ENCODE measurements at places on chromosomes 6 and 20. TPM values are rescaled to one million over a fixed set of nuclear protein-coding genes. Genes with fewer than 3 reads are reported as not detected.

The NDUFAF4 gene
- total RNA-seq: 20.2 TPM

DNA sequence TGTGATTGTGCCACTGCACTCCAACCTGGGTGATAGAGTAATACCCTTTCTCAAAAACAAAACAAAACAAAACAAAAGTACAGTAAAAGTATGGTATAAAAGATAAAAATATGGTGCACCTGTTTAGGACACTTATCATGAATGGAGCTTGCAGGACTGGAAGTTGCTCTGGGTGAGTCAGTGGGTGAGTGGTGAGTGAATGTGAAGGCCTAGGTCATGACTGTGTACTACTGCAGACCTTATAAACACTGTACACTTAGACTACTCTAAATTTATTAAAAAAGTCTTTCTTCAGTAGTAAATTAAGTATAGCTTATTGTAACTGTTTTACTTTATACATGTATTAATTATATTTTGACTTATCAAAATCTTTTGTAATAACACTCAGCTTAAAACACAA, 46.0 kb downstream of the ZFP64 start:
- no peak overlapping the region for H3K27ac ChIP-seq
- H3K27me3 ChIP-seq: no peaks in the 10 kb centered on the region
- H3K4me1 ChIP-seq: no peaks in the 10 kb centered on the region
- no peak overlapping the region for H3K4me3 ChIP-seq

DNA sequence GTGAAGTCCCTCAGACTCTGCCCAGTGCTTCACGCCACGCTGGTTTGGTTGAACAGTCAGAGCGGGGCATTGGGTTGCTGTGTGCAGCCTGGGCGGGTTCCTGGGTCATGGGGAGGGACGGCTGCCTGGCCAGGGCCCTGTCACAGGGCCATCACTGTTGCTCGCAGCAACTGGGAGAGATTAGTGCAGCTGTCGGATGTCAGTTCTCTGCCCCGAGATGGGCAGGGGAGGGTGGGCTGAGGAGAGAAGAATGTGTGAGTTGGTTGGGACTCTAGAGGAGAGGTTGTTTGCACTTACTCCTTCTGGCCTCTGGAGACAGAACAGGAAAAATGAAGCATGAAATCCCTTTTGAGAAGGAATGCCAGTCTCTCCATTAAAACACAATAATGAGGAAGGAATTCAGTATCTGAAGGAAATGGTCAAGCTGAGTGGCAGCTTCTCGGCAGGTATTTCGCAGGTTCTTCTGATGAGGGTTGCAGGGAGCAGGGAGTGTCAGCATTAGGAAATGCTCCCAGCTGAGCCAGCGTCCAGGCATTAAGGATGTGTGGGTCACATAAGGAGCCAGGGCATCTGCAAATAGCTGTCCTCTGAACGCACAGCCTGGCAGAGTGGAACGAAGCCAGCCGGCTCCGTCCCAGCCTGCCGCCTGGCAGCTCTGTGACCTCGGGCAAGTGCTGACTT, 95.9 kb downstream of the SSR1 start:
- H3K27ac ChIP-seq: peak overlapping the region; percentile 65
- no peak overlapping the region for H3K4me3 ChIP-seq
- DNase-seq: no peak
- no peaks in the 10 kb centered on the region for H3K27me3 ChIP-seq

GRCh38 chr20:5996765-5997164, 46.3 kb downstream of the MCM8 start:
- H3K36me3 ChIP-seq: no peaks in the 10 kb centered on the region
- H3K4me3 ChIP-seq: no peak overlapping the region
- no peak for DNase-seq
- peaks cover 5% of the 10 kb centered on the region for H3K4me1 ChIP-seq
- no peaks in the 10 kb centered on the region for H3K27me3 ChIP-seq

The ENPP3 gene
- total RNA-seq: 0.44 TPM

DNA sequence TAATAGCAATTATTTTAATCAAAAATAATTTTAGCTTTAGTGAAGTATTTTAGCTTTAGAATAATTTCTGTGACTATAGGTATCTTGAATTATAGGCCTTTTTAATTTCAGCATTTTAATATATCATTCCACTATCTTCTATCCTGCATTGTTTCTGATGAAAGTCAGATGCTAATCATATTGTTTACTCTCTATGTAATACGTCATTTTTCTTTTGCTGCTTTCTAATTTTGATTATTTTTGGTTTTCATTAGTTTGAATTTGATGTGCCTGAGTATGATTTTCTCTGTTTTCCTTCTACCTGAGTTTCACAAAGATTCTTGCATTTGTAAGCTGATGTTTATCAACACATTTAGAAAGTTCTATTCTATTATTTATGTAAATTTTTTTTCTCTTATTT, 17.4 kb upstream of the ADGRG6 start:
- no peak for DNase-seq
- H3K4me1 ChIP-seq: no peaks in the 10 kb centered on the region
- H3K27ac ChIP-seq: no peak overlapping the region

DNA sequence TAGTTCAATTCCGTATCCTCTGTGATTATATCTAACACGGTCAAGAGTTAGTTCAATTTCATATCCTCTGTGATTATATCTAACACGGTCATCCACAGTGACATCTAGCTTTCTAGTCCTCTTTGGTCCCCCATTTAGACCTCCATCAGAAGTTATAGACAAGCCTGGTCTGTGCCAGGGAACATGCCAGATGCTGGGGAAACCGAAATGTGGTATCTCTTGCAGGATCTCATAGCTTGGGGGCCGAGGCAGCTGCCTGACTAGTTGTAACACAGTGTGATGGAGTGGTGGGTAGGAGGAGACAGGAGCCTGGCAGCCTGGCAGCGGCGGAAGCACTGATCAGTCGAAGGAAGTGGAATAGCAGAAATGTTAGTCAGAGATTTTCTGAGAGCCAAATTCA, 13.8 kb upstream of the SMOC2 start:
- H3K36me3 ChIP-seq: no peaks in the 10 kb centered on the region
- no peaks in the 10 kb centered on the region for H3K4me1 ChIP-seq
- no peak overlapping the region for H3K27ac ChIP-seq
- peaks cover 19% of the 10 kb centered on the region for H3K27me3 ChIP-seq

All from left lung (tissue), 14 donors.